NCI-H748 treated with DMSO at 0.1 percent for 48 hours (cell line): ENCODE measurements at places on chromosomes 12 and 14.

DNA sequence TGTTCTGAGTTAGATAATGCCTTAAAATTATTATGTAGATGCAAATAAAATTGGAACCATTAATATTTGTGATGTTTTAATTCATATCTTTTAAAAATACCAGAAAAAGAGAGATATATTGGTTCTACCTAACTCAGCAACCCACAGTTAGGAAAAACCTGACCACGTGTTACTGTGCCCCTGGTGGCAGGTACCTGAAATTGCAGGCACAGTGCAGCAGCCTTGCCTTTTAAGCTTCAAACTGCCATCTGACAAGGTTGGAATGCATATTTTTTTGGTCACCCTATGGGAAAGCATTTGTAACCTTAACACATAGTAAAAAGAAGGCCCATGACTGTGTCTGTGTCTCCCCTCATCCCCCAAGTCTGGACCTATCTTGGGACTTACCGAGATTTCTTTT is 109.4 kb upstream of the NOS1 start:
- DNase-seq: no peak

- DNase-seq: no peak
Observed at GRCh38 chr14:69501423-69501838, 16.9 kb downstream of the PLEKHD1 start.

- DNase-seq: peak; percentile 81
Observed at GRCh38 chr12:130557886-130558765, 158.0 kb downstream of the RIMBP2 start.

GRCh38 chr14:56193347-56193746 is 75.1 kb downstream of the PELI2 start:
- no peak for DNase-seq

- DNase-seq: no peak
Observed at GRCh38 chr12:114674251-114675047, 9.5 kb downstream of the TBX3 start.

DNA sequence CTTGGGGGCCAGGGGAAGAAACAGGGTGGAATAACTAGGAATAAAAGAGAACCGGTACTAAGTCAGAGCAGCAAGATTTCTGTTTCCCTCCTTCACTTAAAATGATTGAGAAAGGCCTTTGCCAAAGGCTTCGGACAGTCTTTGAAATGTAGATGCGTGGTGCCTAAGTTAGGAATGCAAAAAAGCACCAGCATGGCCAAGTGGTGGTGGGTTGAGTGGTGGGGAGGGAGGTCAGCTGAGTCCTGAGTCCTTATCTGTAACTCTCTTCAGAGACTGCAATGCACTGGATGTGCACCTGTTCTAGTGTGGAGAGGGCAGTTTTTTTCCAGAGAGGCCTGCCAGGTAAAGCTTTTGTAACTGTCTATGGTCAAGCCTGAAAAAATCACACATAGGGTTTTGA is 919.9 kb downstream of the FSCB start:
- DNase-seq: no peak

GRCh38 chr12:131153016-131153415 is 199.3 kb downstream of the ADGRD1 start:
- no peak for DNase-seq

GRCh38 chr12:169528-170370 is 44.2 kb downstream of the SLC6A12 start:
- no peak for DNase-seq

GRCh38 chr14:78232231-78233000 is 62.2 kb downstream of the NRXN3 start:
- no peak for DNase-seq

- no peak for DNase-seq
Observed at GRCh38 chr12:72076558-72076915, 137.9 kb downstream of the TPH2 start.

DNA sequence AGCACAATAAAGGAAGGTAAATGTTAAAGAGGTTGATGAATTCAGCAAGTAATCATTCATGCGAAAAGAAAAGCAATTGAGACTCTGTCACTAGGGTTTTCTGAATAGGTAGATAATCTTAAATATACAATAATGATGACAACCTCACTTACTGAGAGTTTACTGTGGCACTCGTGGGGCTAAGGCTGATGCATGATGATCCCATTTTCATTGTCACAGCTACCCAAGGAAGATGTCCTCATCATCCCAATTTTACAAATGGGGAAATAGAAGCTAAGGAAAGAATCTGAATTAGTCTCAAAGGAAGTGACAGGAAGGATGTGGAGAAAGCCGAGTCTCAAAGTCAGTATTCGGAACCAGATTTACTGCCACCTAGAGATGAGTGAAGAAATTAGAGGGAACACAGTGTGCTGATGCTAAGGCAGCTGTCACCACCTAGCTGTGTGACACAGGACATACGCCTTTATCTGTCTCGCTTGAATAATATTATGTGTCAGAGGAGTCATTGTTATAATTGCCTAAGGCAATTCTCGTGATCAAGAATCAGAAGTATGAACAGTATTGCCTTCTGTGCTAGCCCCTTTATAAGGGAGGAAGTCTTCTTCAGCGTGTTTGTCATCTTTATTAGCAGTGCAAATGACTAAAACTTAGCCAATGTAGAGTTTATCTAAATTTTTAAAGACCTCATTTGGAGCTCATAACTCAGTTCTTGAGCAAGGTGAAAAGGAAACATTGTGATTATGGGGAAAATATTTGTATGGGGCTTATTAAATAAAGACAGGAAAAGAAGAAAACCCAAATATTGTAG is 63.2 kb downstream of the ERGIC2 start:
- peak; percentile 2 for DNase-seq

GRCh38 chr14:41298328-41298690 is 308.4 kb upstream of the LRFN5 start:
- DNase-seq: no peak

GRCh38 chr14:88030892-88031291 is 26.0 kb downstream of the GPR65 start:
- DNase-seq: no peak

- DNase-seq: no peak
Observed at GRCh38 chr12:57628280-57629191, 4.5 kb downstream of the B4GALNT1 start.

DNA sequence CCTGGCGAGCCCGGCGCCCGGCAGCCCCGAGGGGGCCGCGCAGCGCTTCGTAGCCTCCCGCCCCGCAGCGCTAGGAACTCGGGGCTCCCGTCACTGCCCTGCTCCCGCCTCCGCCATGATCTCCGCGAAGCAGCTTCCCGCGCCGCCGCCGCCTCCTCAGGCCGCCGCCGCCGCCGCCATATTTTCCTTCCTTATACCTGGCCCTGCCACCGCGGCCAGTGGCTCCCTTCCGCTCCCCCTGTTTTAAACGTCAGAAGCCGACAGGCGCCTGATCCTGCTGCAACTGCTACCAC is 286 bp downstream of the PPP4R3A start:
- peak; percentile 82 for DNase-seq

GRCh38 chr12:106760184-106760531 is 14.3 kb upstream of the RIC8B start:
- no peak for DNase-seq

DNA sequence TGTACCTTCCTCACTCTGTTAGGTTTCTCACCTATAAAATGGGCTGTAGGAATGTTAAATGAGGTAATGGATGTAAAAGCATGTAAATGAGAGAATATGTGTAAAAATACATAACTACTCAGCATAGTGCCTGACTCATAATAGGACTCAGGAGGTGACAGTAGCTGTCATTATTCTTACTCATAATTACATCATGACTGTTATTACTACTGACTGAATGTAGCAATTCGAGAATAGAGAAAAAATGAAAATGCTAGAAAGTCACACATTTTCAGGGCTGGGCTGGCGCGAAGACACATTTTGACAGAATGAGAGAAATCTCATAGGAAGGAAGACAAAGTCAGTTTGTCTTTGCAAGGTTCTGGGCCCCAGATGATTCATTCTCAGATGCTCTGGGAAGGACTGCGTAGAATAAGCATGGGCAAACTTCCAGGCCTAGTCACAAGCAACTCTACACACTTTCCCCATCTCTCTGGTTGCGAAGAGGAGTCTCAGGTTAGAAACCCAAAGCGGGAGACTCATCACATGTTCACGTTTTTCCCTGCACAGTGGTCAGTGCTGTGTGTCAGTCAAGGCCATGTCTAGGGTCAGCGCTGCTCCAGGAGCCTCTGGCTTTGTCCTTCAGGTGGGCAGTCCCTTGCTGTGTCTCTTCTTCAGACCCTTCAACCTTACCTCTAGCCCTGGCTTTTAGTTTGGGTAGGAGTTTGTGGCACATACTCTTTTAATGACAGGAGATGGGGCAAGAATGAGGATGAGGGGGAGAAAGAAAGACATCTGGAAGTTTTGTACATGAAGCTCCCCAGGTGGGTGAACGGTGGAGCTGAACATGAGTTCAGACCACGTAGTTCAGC is 8.4 kb downstream of the GPRC5A start:
- DNase-seq: no peak

DNA sequence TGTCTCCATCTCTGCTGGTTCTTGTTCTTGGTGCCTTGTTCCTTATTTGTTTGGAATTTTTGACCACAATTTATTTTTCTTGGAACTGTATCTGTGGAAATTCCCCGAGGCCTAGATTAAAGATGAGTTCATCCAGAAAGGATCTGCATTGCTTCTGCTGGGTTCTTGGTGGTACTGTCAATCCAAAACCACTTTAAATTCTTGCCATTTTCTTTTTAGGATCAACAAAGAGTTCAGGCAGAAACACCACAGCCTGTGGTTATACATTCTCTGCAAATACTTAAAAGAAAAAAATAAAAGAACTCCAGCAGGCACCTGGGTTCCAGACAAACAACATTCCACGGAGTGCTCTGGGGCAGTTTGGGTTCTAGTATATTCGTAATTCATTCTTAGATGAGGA is 6.0 kb upstream of the VAMP1 start:
- no peak for DNase-seq

DNA sequence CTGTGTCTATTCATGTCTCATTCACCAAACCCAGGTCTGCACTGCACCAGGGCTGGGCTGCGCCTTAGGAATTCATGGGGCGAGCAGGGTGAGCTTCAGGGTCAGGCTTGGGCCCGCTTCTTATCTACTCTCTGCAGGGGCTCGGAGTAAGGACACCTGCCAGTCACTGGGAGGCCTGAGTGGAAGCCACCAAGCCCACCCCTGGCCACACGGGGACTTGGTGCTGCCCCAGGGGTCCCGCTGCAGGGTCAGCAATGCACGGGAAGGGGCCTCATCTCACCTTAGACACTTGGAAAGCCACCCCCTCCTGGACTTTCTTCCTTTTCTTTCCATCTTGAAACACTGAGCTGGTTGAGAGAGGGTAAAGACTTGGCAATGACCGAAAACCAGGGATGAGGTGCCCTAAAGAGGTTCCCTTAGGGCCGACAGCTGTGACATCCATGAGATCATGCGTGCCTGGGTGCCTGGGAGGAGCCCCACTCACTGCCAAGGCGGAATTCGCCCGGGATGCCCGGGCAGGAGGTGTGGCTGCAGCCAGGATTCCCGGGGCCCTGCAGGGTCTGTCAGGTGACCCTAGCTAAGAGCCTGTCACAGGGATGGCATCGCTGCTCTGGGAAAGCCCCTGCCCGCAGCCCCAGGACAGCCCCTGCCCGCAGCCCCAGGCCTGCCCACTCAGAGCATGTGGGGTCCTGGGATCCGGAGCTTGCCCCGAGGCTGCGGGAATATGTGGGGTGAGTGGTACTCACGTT is 45.5 kb upstream of the EML1 start:
- no peak for DNase-seq

DNA sequence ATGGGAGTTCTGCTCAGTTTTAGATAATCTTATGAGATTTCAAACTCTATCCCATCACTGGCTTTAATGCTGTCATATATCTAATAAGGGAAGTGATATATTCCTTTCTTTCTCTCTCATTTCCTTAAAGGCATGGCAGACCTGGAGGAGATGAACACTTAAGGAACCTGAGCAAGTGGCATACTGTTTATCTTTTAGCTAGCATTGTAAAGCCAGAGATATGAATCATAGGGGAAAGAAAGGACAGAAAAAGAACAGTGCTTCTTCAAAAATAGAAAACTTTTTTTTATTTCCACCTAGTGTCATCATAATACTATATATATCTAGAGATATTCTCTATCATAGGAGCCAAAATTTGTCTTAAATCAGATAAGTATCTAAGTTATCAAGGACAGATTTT is 68.3 kb upstream of the PSMA6 start:
- DNase-seq: no peak

DNA sequence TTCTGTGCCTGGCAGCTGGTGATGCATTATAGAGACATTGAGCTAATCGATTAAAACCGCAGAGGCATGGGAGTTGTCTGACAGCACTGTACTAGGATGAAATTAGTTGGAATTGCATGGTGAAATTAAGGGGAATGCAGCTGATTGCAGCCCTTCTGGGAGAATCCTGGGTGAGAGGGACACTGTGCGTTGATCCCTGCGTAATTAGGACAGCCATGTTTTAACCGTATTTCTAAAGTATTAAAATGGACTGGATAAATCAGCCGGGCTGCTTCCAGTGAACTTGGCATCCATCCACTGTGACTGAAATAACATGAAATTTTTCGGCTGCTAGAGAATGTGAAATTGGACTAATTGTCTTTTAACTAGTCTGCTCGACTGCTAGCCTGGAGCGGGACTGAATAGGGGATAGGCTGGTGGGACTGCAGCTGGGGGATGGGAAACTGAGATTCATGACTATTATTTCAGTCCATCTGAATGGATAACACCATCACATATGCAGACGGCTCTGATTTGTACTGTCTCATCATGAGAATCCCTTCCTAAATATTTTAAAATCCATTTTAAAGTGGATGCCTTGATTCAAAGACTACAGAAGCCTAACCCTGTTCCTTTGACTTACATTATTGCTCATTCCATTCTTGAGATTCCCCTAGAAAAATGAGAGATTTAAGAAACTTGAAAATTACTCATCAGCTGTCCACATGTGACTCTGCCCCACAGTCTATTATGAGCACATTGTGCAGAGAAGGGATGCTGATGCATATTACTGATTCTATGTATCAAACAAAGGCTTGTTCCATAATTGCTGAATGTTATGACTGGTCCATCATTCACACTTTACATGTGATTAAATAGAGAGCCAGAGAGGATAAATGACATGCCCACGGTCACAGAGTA is 343.9 kb downstream of the NPAS3 start:
- DNase-seq: no peak

DNA sequence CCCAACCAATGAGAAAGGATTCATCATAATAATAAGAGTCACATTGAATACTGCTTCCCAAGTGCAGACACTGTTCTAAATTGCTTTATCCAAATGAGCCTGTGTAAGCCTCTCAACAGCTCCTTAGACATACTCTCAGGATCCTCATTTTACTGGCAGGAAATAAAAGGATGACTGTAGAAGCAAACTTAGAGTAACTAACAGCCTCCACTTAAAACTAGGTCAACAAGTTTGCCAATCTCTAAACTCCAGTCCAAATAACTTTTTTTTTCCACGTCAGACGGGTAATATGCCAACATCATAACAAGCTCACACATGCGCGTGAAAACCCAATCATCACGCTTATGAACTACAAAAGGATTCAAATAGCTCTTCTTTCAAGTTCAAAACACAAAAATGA is 15.3 kb upstream of the DPF3 start:
- DNase-seq: no peak

- no peak for DNase-seq
Observed at GRCh38 chr12:128155571-128155970, 111.4 kb upstream of the TMEM132C start.

- DNase-seq: no peak
Observed at GRCh38 chr12:106670131-106670530, 87.3 kb downstream of the RFX4 start.
